ENCODE measurements at places on chromosomes 6 and 20.

DNA sequence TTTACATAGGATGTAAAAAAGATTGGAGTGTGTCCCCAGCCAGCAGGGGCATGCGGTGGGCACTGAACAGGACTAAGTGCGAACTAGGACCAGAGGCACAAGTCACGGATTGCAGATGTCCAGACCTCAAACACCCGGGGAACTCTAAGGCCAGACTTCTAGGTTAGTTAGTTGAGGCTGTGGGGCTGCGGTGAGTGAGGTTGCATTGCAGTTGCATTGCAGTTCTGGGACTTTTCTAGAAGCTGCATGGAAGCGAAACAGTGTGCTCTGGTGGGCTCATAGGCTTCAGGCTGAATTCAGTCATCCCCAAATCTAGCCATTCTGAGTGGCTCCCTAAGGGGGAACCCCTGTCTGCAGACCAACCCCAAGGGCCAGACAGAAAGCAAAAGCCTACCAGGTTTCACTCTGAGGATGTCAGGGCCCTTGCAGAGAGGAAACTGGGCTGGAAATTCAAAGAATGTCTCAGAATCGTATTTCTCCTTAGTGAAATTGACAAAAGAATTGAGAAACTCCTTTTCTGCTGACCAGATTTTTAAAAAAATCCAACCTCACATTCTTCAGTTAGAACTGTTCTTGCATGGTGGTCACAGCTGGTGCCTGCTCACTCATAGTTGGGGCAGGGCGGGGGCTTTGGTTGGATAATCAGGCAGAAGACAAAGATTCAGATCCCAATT is 182.8 kb downstream of the ZDHHC14 start:
- no peak for DNase-seq

- no peak for DNase-seq
Observed at GRCh38 chr6:162829013-162829742, 101.4 kb downstream of the PACRG start.

GRCh38 chr6:403659-404655 is 12.4 kb downstream of the IRF4 start:
- no peak for DNase-seq

DNA sequence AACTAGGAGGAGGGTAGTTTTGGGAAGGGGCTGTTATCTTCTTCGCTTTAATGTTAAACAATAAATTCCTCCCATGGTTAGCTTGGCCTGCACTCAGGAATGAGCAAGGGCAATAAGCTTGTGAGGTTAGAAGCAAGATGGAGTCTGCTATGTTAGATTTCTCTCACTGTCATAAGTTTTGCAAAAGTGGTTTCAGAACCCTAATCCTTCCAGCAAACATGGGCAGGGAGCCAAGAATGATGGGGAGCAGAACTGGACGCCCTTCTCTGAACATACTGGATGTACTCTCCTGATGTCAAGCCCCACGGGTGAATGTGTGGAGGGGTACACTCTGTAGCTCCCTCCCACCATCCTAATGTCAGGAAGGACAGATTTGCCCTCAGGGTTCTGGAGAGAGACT is 22.3 kb downstream of the C6orf163 start:
- DNase-seq = no peak

DNA sequence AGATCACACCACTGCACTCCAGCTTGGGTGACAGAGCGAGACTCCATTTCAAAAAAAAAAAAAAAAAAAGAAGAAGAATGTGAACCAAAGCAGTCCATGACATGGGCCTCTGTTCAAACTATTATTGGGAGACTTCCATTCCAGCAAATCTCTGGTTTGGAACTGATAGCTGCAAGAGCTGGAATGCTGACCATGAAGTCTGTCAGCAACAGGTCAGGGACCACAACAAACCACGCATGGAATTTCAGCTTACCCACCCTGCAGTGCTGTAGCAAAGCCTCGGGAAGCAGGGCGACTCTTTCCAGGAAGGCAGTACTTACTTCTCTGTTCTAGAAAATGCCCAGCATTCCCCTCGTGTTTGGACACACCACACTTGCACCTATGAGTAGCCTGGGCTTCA is 34.1 kb upstream of the TBC1D7 start:
- DNase-seq = no peak

- no peak for DNase-seq
Observed at GRCh38 chr20:2254333-2254732, 41.5 kb upstream of the TGM3 start.

DNA sequence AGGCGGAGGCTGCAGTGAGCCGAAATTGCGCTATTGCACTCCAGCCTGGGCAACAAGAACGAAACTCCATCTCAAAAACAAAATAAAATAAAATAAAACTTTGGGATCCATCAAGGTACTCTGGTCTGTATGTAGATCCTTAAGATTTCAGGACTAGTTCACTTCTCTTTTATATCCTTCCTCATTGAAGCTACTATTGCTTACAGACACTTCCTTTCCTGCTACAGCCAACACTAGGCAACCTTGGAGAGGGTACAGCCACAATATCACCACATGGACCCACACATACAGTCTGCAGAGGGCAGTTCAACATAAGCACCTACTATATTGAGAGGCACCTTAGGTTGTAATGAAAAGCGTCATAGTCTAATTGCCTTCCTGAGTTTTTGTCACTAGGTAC is 113.3 kb downstream of the ATXN1 start:
- no peak for DNase-seq

- no peak for DNase-seq
Observed at GRCh38 chr6:168315596-168315995, 4.0 kb downstream of the DACT2 start.

GRCh38 chr6:36083446-36083845 is 46.9 kb upstream of the MAPK13 start:
- DNase-seq = no peak

DNA sequence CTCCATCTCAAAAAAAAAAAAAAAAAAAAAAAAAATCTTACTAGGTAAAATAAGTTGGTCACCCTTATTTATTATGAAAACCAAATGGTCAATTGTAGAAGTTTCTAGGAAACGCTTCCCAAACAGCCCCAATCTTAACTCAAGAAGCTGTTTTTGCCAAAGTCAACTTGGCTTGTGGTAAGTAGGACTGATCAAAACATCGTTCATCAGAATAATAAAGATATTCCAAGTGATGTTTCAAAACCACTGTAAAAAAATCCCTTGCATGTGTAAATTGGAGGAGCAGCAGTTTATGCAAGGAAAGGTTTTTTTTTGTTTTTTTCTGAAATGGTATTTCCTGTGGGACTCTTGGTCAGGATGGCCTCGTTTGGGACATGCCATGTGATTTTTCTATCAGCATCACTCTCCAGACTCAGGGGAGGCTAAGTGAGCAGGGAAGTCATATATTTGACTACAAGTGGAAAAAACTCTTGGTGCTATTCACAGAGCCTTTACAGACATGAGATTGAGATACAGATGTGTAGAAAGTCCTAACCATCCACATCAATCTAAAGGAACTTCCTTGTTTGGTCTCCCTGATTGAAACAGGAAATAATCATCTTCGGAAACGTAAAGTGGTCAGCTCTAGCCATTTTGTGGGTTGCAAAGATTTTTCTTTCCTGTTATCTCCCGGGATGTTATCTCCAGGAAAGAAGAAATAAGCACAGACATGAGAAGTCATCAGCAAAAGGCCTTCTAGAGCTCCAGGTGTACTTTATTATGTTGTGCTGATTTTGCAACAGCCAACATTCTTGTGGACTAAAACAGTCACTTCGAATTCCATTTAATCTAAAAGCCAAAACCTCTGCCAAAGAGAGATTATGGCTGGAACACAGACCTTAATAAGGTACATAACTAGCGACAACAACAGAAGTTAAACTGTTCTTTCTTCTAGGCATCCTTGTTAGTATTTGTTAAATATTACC is 177.8 kb downstream of the EDN1 start:
- no peak for DNase-seq

DNA sequence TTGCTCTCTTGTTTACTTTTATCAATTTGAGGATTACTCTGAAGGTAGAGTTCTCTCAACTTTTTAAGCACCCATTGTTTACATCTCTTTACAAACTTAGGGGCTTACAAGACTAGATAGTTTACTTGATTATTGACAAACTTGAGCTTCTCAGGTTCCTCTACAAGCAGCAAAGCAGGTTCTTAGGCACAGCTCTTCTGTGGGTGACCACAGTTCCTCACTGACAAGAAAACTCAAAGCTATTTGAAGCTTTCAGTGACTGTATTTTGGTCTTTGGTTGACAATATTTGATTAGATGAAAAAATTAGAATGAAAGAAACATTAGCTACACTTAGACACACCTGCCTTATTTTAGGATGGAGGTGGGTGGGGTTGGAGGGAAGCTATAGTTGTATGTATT is 327.3 kb upstream of the RUNX2 start:
- DNase-seq = no peak

- no peak for DNase-seq
Observed at GRCh38 chr6:130288065-130288464, 65.3 kb upstream of the SAMD3 start.

GRCh38 chr6:119960456-119960855 is 610.9 kb upstream of the MAN1A1 start:
- no peak for DNase-seq

DNA sequence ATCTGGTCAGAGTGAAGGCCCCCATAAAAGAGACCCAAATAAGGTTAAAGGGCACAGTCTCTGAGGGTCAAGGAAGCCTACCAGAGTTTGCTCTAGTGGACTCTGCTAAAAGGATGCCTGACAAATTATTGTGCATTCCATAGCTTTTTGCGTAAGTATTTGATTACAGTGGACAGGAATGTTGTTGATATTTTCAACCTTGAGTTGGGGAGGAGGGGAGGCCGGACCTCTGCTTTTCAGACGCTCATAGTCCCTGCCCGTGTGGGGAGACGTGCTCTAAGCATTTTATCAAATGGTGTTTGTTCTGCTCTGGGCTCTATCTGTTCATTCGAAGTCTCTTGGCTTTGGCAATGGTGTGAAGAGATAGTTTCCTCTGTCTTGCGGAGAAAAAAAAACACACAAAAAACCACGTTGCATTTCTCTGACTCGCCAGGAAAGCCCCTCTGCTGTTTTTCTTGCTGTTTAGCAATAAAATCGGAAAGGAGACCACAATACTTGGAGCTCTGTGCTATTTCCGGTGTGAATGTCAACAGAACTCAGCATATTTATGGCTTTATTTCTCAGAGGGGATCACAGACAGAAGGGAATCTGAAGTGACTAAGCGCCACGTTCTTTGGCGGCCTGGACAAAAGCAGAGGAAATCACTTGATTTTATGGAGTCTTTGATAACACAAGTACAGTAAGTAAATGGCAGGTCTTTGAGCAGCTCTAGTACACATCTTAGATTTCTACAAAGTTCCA is 159.8 kb downstream of the ZFP64 start:
- DNase-seq = no peak

DNA sequence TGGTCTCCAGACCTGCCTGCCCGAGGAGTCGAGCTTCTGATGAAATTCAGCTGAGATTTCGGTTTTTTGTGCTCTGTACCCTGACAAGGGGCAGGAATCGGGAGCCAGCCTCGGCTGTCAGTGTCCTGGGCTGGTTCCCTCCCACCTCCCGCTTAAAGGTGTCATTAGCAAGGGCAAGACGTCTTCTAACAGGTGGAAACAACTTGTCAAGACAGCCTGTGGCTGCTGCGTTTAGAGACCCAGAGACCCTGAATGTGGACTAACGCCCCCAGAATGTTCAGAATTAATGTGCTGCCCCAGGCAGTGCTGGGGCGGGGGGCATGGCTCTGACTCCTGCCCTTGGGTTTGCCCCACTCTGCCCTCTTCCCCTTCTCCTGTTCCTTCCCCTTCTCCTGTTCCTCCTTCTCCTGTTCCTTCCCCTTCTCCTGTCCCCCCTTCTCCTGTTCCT is 69.7 kb downstream of the PHACTR3 start:
- DNase-seq = no peak

DNA sequence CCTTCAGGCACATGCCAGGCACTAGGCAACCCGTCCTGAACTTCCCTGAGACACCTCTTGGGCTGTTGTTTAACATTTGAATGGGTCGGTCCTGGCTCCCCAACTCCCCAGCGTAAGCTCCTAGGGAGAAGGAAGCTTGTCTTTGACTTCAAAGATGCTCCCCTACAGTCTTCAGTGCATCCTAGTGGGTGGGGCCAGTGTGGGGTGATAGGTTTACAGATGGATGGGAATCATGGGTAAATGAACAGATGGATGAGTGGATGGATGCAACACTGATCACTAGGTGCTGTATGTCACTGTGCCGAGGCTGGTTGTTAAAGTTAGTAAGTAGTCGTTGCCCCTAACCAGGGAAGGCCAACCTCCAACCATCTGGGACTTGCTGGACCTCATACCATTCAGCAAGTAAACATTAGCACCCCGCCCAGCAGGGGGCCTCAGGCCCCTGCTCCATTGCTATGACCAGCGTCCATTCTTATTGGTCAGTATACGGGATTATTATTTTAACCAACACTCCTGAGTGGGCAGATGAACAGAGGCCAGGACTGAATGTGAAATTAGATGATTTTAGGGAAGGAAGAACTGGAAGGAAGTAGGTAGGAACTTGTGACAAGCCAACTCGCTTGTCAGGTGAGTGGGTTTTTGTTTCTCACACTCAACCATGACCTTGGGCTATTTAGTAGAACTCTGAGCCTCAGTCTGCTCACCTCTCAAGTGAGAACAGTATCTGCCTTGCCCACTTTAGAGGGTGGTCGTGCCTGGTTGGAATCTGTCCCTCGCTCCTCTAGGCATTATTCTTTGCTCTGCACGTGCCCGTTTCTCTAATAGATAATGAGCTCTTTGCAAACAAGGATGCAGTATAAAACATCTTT is 82.9 kb upstream of the FOXP4 start:
- DNase-seq = no peak

DNA sequence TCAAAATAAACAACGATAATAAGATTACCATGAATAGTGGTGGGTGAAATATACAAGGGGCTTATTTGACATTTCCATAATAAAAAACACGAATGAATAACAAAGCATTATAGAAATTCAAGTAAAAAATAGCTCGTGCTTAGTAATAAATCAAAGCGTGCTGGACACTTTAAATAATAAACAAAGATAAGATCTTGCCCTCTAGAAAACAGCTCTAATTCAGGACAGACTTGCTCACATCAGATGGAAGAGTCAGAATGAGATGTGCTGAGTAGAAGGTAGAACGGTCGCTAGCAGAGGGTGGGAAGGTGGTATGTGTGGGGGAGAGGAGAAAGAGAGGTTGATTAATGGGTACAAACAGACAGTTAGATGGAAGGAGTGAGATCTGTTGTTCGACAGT is 27.3 kb downstream of the PSMB1 start:
- DNase-seq = no peak

- no peak for DNase-seq
Observed at GRCh38 chr6:53446151-53446550, 97.4 kb upstream of the ELOVL5 start.

GRCh38 chr6:25302151-25302550 is 23.0 kb downstream of the CARMIL1 start:
- DNase-seq = no peak

DNA sequence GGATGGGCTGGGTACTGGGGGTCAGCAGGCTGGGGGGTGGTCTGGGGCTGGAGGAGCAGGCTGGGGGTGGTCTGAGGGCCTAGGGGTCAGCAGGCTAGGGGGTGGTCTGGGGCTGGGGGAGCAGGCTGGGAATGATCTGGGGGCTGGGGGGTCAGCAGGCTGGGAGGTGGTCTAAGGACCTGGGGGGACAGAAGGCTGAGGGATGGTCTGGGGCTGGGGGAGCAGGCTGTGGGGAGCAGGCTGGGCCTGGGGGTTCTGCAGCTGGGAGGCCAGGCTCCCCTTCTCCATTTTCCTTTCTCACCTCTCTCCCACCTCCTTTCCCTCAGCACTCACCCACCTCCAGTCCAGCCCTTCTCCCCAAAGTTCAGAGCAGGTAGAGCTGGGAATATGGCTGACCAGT is 114.2 kb downstream of the PSMB1 start:
- no peak for DNase-seq

- DNase-seq = no peak
Observed at GRCh38 chr6:26299286-26300042, 65.5 kb upstream of the BTN3A2 start.

- peak; percentile 49 for DNase-seq
Observed at GRCh38 chr6:36301781-36302180, 31.9 kb downstream of the PNPLA1 start.

- DNase-seq = no peak
Observed at GRCh38 chr6:4504700-4505099, 271.5 kb upstream of the CDYL start.

All from NCI-H2029 (cell line).